ENCODE measurements at places on chromosomes 7 and 10.
A peak's percentile ranks its signal among the peaks of the same experiment; 100 is the strongest.

DNA sequence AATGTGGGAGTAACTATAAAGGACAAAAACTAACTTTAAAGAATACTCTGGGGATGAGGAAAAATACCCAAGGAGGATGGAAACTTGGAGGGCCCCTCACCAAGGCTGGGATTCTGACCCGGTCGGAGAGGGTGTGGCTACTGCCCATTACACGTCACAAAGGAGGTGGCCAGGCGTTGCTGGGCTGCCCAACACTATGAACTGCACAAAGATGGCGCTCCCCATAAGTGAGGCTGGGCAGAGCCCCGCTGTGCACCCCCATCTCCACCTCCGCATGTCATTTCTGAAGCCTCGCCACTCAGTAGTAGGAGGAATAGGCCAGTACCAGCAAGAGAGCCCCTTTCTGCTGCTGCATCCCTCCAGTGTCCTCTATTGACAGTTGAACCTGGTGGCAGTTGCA lies 290.1 kb upstream of the ZNF32 start:
- no peak for DNase-seq

GRCh38 chr7:111168182-111168581 lies 77.3 kb downstream of the LRRN3 start:
- DNase-seq = no peak

DNA sequence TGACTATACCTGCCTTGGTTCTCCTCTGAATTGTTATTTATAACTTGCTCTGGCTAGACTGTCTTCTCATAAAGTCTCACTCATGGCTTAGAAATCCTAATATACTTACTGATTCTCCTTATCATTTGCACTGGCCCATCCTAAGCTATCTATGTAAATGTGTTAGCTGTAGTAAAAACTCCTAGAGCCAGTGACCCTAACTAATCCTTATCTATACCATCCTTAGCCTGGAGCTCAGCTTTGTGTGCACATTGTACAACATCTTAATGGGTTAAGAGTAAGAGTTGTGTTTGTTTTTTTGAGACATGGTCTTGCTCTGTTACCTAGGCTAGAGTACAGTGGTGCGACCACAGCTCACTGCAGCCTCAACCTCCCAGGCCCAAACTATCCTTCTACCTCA lies 40.8 kb downstream of the LAMB4 start:
- no peak for DNase-seq

- DNase-seq = peak; percentile 30
These were observed 74.0 kb upstream of the CUX1 start for GRCh38 chr7:101743241-101743994.

GRCh38 chr10:5450605-5451384 lies 38.4 kb downstream of the NET1 start:
- DNase-seq = no peak
